Activated CD4-positive, alpha-beta T cell treated with anti-CD3 and anti-CD28 coated beads, Interleukin-2, amount 50 U/mL, for 24 hours (primary cell): ENCODE measurements at places on chromosomes 12 and 14.

- DNase-seq: no peak
Measured at GRCh38 chr12:90216020-90216552, 507.4 kb upstream of the ATP2B1 start.

- peak; percentile 60 for DNase-seq
Measured at GRCh38 chr14:102362084-102362483, 606 bp downstream of the CINP start.

- no peak for DNase-seq
Measured at GRCh38 chr12:127422935-127423566, 843.9 kb upstream of the TMEM132C start.

- no peak for DNase-seq
Measured at GRCh38 chr12:24363177-24363754, 413.8 kb upstream of the SOX5 start.

DNA sequence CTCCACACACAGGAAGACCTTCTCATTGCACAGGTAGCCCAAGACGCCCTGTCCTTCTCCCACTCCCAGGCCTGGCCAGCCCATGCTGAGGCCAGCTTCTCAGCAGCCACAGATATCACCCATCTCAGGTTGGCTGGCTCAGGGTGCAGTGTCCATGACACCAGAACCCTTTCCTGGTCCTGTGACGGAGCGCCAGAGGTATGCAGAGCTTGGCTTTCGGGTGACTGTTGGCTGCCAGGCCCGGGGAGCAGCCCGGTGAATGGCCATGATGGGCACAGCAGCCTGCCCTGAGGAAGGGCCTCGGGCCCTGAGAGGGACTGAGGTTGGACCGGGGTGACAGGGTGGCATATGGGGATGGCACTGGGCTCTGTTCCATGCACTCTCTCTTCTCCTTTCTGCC, 173.4 kb downstream of the TSPAN9 start:
- no peak for DNase-seq

- DNase-seq: no peak
Measured at GRCh38 chr12:19301688-19302087, 137.6 kb upstream of the AEBP2 start.

DNA sequence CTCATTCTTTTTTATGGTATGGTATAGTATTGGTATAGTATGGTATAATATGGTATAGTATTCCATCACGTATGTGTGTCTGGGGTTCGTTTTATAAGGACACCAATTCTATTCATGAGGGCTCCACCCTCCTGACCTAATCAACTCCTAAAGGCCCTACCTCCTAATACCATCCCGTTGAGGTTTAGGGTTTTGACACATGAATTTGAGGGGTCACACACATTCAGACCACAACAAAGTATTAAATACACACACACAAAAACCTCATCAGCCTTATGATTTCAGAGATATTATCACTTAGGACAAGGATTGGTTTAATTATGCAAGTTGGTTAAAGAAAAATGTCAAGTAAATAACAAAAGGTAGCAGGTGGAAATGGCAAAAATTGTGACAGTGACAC, 54.1 kb upstream of the CHST11 start:
- no peak for DNase-seq

DNA sequence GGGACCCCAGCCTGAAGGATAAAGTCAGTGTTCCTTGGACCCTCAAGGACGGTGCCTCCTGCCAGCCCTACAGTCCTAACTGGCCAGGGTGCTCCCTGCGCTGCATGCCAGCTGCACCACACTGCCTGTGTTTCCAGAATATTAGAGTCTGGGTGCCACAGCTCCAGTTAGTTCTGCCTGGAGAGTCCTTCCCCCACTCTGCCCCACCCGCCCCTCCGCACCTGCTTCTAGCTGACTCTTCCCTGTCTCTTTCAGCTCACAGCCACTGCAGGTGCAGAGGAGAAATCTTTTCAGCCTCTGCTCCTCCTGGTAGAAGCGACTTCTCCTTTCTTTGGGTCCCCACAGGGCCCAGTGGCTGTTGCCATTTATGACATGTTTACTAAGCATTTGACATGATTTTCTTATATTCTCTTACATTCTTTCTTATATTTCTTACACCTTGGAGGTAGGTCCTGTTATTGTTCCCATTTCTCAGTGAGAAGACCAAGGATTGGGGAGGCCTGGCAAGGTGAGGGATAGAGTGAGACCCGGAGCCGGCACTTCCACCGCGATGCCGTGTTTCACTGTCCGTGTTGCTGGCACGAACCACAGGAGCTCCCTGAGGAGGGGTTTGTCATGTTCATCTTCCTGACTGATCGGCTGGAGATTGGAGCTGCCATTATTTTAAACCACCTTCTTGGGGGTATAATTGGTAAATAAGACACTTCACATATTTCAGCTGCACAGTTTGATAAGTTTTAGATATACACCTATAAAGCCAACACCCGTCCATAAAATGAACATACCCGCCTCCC, 29.4 kb downstream of the SYNE3 start:
- DNase-seq: no peak

- DNase-seq: no peak
Measured at GRCh38 chr12:18130851-18131250, 40.9 kb upstream of the RERGL start.

DNA sequence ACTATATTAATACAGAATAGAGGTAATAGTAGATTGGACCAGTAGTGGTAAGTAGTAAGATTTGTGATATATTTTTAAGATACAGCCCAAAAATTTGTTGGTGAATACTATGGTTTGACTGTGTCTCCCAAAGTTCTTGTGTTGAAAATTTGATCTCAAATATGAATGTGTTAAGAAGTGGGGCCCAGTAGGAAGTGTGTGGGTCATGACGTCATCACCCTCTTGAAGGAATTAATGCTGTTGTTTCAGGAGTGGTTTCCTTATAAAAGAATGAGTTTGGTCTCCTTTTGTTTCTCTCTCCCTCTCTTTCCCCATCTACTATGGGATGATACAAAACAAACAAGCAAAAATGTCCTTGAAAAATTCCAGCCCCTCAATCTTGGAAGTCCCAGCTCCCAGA, 16.3 kb downstream of the LUM start:
- DNase-seq: no peak

DNA sequence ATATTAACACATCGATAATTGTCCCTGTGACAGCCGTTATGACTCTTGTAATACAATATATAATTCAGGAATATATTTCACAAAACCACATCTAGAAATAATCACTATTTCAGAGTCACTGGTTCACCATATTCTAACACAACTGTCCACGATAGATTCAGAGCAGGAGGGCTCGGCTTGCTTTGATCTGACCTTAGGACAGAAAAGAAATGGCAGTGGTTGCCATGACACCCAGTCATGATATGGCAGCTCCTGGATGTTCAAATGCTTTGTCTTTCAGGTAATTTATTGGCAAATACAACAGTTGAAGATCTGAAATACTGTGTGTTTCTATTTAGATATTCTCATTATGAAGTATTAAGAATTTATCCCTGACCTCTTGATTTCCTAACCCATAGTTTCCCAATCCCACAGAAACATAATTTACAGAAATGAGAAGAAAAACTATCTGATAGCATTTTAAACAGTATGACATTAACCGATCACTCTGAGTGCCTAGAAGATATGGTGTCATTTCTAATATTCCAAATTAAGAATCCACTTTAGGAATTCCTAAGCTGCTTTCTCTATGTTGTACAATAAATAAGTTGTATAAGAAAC, 116.4 kb downstream of the EPS8 start:
- no peak for DNase-seq

- no peak for DNase-seq
Measured at GRCh38 chr12:121513464-121514183, 67.2 kb downstream of the KDM2B start.

DNA sequence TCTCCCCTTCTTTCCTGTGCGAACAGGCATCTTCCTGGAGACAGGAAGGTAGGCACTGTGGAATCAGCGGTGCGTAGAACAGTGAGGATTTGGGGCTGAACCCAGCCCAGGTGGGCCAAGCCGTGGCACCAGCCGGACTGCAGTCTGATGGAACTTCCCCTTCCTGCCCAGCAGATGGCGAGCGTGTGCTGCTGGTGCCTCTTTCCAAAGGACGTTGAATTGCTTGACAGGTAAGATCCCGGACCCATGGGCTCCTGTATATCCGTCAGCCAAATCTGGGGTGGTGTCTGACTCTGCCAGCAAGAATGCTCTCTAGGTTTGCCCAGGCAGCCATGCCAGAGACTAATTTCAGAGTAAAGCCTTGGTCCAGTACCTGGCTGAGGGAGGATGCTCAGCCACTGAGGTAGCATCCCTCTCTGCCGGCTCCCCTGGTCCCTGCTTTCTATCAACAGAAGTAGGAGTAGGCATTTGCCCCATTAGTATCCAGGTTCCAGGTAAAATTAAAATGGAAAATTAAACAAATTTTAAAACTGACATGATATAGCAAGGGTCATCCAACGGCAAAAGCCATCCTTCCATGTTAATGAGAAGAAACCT, 21.1 kb upstream of the KCNA5 start:
- no peak for DNase-seq

DNA sequence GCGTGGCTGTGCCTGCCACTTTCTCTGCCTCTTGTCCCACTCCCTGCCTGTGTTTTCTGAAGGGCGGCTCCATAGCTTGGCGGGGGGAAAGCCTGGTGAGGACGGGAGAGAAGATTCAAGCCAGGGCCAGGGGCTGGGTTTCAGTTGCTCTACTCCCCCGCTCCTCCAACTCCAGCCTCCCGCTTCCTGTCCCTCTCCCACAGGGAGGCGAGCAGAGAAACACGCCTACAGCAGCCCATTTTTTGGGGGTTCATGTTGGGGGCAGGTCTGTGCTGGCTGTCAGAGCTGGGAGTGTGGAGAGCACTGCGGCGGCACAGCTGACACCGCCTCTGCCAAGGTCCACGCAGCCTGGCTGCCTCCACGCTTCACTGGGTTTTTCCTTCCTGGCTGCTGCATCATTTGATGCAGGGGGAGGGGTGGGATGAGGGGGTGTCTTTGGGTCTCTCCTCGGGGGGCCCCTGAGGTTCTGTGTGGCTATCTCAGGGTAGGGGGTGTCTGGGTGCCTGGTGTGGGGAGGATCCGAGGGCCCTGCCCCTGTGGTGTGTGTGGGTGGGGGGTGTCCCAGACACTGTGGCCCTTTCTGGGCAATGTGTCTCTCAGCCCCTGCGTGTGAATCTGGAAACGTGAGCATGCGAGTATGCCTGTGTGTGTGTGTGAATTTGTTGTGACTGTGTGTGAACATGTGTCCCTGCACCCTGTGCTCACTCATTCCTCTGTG, 10.7 kb upstream of the KRT80 start:
- no peak for DNase-seq

DNA sequence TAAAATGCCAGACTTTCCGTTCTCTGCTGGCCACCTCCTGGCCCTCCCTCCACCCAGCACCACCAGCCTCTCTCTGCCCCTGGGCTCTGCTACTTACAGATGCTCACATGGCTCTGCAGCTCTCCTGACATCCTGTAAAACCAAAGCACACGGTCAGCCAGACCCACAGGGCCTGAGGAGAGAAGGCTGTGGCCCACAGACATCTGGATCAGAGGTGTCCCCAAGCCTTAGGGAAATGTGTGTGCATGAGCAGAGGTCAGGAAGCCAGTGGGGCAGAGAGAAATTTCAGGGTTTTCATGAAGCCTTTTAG, 11.5 kb downstream of the KRT77 start:
- no peak for DNase-seq

- no peak for DNase-seq
Measured at GRCh38 chr14:84144166-84144565, 1385.8 kb upstream of the FLRT2 start.

GRCh38 chr12:62116986-62117385, 143.2 kb upstream of the USP15 start:
- no peak for DNase-seq
